Stimulated activated naive CD4-positive, alpha-beta T cell (primary cell): ENCODE measurements at places on chromosomes 13 and 19.

- DNase-seq = no peak
Observed at GRCh38 chr19:46606019-46606418, 4.9 kb downstream of the CALM3 start.

DNA sequence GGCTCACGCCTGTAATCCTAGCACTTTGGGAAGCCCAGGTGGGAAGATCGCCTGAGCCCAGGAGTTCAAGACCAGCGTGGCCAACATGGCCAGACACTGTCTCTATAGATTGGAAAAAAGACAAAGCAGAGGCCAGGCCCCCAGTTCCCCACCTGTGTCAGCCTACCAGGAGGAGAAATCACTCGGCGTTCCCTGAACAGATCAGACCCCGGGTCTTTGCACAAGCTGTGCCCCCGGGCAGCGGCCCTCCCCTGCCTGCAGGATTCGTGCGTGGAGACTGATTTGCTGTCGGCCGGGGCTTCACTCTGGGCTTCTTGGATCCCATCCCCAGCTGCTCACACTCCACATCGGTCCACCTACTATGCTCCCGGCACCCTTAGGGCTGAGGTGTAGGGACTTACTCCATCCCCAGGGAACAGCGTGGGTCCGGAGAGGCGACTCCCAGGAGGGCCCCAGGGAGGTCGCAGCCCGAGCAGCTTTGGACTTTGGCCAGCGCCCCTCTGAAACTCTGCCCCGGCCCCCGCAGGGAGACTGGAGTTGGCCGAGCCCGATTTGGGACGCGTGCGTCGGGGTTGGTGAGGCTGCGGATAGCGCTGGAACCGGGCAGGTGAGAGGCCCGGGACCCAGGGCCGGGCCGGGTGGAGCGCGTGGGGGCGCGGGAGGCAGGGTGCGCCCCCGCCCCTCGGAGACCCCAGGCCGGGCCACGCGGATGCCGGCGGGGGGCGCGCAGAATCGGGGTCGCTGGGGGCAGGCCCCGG lies 515 bp upstream of the EFNA2 start:
- DNase-seq = no peak

- no peak for DNase-seq
Observed at GRCh38 chr13:33785384-33785783, 32.6 kb upstream of the RFC3 start.

- DNase-seq = no peak
Observed at GRCh38 chr19:28871099-28871725, 341.7 kb downstream of the UQCRFS1 start.

GRCh38 chr19:54317965-54318240 lies 4.9 kb upstream of the LILRA5 start:
- no peak for DNase-seq

- no peak for DNase-seq
Observed at GRCh38 chr19:34359954-34360315, 5.1 kb upstream of the GPI start.
